ENCODE measurements at places on chromosomes 7 and 10. TPM values are rescaled to one million over a fixed set of nuclear protein-coding genes. Genes with fewer than 3 reads are reported as not detected.

Gene YAE1
- 19.0 TPM for total RNA-seq

Gene CALML3
- not detected for total RNA-seq

Gene LIPJ
- not detected for total RNA-seq

Gene NME8
- total RNA-seq, result not detected

Gene RHOBTB1
- total RNA-seq, result 15.6 TPM

Gene CFAP69
- 0.30 TPM for total RNA-seq

Gene ADAMTS14
- under 0.01 TPM for total RNA-seq

Gene CLRN3
- not detected for total RNA-seq

Gene HGF
- 30.3 TPM for total RNA-seq

Gene GRID1
- total RNA-seq, result not detected

Gene MINDY4
- total RNA-seq, result 6.7 TPM

Gene HOXA4
- total RNA-seq, result 3.1 TPM

Gene PNLIPRP3
- not detected for total RNA-seq

Gene SLC16A12
- 3.6 TPM for total RNA-seq

Gene CFAP43
- total RNA-seq, result under 0.01 TPM

Gene COL13A1
- total RNA-seq, result 24.4 TPM

Gene ZPBP
- total RNA-seq, result not detected

Gene SPAM1
- total RNA-seq, result not detected

Gene SFTPA1
- total RNA-seq, result not detected

Gene GPR37
- total RNA-seq, result 5.9 TPM

Gene ZNF239
- total RNA-seq, result 6.5 TPM

Gene TMEM225B
- total RNA-seq, result 0.17 TPM

Gene PLPP4
- not detected for total RNA-seq

Gene ELN
- total RNA-seq, result 4.2 TPM

Gene NCF1
- not detected for total RNA-seq

Gene IFIT2
- total RNA-seq, result 2.0 TPM

Gene PCLO
- 0.17 TPM for total RNA-seq

Gene FAM13C
- total RNA-seq, result 0.50 TPM

Gene RAB19
- not detected for total RNA-seq

Gene LRRN3
- total RNA-seq, result 0.84 TPM

Gene ITGA8
- total RNA-seq, result not detected

Gene NAT16
- 0.15 TPM for total RNA-seq

Gene ANKRD61
- total RNA-seq, result not detected

Gene CALHM1
- total RNA-seq, result not detected

Gene FXYD4
- total RNA-seq, result not detected

Gene HHEX
- 1.6 TPM for total RNA-seq

Gene HOXA10
- total RNA-seq, result not detected

Gene PON3
- not detected for total RNA-seq

Gene SEC24C
- total RNA-seq, result 70.6 TPM

Gene ANKRD30A
- not detected for total RNA-seq

Gene HMX2
- total RNA-seq, result not detected

Gene HELLS
- total RNA-seq, result 28.6 TPM

Gene TMEM140
- 0.59 TPM for total RNA-seq

Gene WNT8B
- total RNA-seq, result not detected

Gene CPEB3
- total RNA-seq, result 0.30 TPM

Gene PGAM2
- total RNA-seq, result 0.15 TPM

Gene MACC1
- under 0.01 TPM for total RNA-seq

Gene GIMAP8
- not detected for total RNA-seq

Gene LRRC4
- 0.45 TPM for total RNA-seq

Gene CDNF
- total RNA-seq, result 0.34 TPM

Gene MYL10
- total RNA-seq, result not detected

Gene OPN4
- total RNA-seq, result not detected

Gene MARVELD1
- 44.9 TPM for total RNA-seq

Gene FFAR4
- total RNA-seq, result not detected

Gene ARHGEF35
- total RNA-seq, result 0.84 TPM
